ENCODE measurements at places on chromosomes 7 and 10.

GRCh38 chr7:45524445-45524844 lies 49.7 kb upstream of the ADCY1 start:
- DNase-seq: no peak

- no peak for DNase-seq
These were observed 38.8 kb upstream of the SHH start for GRCh38 chr7:155850766-155851678.

- no peak for DNase-seq
These were observed 14.8 kb downstream of the MYL10 start for GRCh38 chr7:101614098-101614938.

GRCh38 chr10:506451-507354 lies 182.8 kb downstream of the DIP2C start:
- DNase-seq: no peak

GRCh38 chr10:90847436-90847835 lies 10.4 kb downstream of the HTR7 start:
- no peak for DNase-seq

DNA sequence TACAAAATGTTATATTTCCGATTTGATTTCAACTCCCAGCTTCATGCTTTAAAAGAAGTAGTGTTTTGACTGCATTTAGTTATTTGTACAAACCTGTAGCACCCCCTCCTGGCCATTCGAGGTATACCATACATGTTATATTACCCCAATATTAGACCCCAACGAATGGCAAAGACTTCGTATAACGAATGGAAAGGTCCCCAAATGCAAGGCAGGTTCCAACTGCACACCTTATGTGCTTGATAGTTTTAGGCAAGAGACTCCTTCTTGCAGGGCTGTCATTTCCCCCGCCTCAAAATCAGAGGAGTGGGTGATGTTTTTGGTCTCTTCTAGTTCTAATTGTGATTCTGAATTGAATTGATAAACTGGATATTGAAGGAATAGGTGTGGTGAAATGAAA lies 101.1 kb upstream of the TARP start:
- peak; percentile 78 for DNase-seq

DNA sequence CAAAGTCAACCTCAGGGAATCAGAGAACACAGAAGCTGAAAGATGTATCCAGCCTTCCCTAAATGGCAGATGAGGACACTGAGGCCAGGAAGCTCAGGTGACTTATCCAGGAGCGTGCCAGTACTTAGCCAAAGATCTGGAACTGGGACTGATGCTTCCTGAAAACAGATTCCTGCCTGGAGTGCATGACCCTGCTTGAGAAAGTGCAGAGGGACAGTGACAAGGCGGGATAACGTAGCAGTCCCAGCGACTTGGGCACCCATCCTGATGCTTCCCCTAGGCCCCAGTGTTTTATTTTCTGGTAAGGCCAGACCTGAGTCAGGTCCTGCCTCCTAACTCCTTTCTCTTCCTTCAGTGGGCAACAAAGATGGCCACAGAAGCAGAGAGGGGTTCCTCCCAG lies 48.6 kb downstream of the KIAA1217 start:
- DNase-seq: no peak

GRCh38 chr10:96610817-96611216 lies 24.0 kb upstream of the TM9SF3 start:
- DNase-seq: no peak

DNA sequence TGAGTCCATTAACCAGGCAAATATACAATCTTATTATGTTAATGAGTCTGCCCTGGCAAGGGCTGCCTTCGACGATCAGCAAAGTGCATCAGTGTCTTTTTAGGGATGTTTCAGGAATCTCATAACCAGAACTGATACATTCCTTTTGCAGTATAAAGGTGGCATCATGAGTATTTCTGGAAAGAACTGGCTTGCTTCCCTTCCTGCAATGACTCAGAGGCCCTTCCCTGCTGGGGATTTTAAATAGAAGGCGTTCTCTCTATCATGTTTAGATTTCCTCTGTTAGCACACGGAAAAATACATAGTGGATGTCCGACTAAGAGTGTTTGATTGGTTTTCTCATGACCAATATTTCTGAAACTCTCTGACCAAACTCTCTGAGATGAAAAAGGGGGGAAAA lies 1.8 kb downstream of the NPS start:
- no peak for DNase-seq

GRCh38 chr7:17915168-17915567 lies 25.1 kb downstream of the SNX13 start:
- no peak for DNase-seq

DNA sequence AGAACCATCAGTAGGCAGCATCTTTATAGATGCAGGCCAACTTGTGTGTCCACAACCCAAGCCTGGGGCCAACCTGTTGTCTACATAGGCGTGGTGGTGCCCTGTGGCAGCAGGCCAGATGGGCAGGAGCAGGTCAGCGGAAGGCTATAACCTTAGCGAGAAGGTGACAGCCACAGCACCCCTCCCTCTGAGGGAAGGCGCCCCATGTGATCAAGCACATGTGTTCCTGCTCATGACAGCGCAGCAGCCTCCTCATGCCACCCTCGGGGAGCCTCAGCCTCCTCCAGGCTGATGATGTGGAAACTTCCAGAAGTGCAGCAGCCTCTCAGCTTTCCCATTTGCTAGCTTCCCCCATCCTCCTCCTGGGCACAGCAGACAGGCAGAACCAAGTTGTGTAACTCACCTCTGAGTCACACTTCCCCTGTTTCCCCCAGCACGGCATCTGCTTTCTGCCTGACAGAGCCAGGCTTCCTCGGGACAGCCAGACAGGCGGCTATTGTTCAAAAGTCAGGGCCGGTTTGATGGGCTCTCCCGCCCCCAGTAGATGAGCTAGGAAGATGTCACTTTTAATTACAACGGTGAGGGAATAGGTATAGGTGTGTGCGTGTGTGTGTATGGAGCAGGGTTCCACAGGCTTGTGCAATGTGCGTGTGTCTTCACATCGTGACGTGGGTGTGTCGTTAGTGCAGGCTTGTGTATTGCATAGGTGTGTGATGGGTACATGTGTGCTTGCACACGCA lies 312.0 kb upstream of the ZMIZ1 start:
- peak; percentile 12 for DNase-seq

GRCh38 chr7:49763791-49764190 lies 9.6 kb upstream of the VWC2 start:
- DNase-seq: no peak

DNA sequence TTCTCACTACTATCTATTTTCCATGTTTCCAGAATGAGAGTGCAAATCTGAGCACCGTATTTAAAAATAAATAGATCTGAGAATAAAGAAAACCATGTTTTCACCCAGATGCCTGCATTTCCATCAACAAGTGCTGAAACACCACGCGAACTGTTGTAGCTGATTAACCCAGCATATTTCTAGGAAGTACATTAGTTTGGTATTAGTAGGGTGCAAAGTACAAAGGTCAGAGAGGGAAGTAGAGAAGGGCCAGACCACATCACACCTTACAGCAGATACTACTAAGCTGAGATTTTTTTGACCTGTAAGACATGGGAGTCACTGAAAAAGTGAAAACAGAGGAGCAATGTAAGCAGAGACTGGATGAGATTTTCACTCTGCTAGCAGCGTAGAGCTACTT lies 181.3 kb downstream of the IMMP2L start:
- DNase-seq: no peak
